Fibroblast of lung (primary cell): ENCODE measurements at places on chromosomes 2 and 18. TPM values are rescaled to one million over a fixed set of nuclear protein-coding genes. Genes with fewer than 3 reads are reported as not detected.

CAPN14 gene
- total RNA-seq = under 0.01 and 0.17 TPM in 2 replicates

DNA sequence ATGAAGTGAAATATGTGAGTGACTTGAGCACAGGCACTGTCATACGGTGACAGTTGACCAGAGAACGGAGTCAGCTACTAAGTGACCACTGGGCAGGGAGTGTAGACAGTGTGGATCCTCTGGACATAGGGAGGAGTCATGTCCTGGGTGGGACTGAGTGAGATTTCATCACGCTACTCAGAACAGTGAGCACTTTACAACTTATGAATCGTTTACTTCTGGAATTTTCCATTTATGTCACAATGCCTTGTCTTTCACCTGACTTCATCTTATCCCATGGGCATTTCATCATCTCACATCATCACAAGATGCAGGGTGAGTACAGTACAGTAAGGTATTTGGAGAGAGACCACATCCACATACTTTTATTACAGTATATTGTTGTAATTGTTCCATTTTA lies 29.0 kb downstream of the PTPRM start:
- no peak for DNase-seq
- H3K36me3 ChIP-seq = no peaks in the 10 kb centered on the region
- no peak overlapping the region for H3K27ac ChIP-seq

- no peak overlapping the region for H3K4me3 ChIP-seq
- H3K27ac ChIP-seq = no peak overlapping the region
- H3K27me3 ChIP-seq = no peaks in the 10 kb centered on the region
Measured at GRCh38 chr2:200613692-200614091, 27.9 kb downstream of the AOX1 start.

- peaks cover 3% of the 10 kb centered on the region for H3K4me1 ChIP-seq
- no peak overlapping the region for H3K4me3 ChIP-seq
- DNase-seq = peak; percentile 59
- no peaks in the 10 kb centered on the region for H3K27me3 ChIP-seq
- no peak overlapping the region for H3K27ac ChIP-seq
Measured at GRCh38 chr2:99602476-99602875, 112.7 kb upstream of the REV1 start.

GRCh38 chr2:100418406-100418962 lies 1.0 kb upstream of the CHST10 start:
- no peak overlapping the region for H3K4me3 ChIP-seq
- H3K36me3 ChIP-seq = no peaks in the 10 kb centered on the region
- no peak overlapping the region for H3K27ac ChIP-seq
- H3K4me1 ChIP-seq = no peaks in the 10 kb centered on the region

- H3K4me3 ChIP-seq = no peak overlapping the region
- H3K36me3 ChIP-seq = no peaks in the 10 kb centered on the region
- H3K27ac ChIP-seq = no peak overlapping the region
- peaks cover 3% of the 10 kb centered on the region for H3K4me1 ChIP-seq
Measured at GRCh38 chr2:171227066-171227782, 66.5 kb upstream of the TLK1 start.

GRCh38 chr2:159894145-159894838 lies 96.3 kb upstream of the CD302 start:
- no peaks in the 10 kb centered on the region for H3K36me3 ChIP-seq
- peaks cover 2% of the 10 kb centered on the region for H3K27me3 ChIP-seq
- no peak overlapping the region for H3K4me3 ChIP-seq
- no peak for DNase-seq
- H3K27ac ChIP-seq = no peak overlapping the region

KCNJ3 gene
- total RNA-seq = not detected in 2 replicates
